ENCODE measurements at places on chromosomes 1 and 21.

DNA sequence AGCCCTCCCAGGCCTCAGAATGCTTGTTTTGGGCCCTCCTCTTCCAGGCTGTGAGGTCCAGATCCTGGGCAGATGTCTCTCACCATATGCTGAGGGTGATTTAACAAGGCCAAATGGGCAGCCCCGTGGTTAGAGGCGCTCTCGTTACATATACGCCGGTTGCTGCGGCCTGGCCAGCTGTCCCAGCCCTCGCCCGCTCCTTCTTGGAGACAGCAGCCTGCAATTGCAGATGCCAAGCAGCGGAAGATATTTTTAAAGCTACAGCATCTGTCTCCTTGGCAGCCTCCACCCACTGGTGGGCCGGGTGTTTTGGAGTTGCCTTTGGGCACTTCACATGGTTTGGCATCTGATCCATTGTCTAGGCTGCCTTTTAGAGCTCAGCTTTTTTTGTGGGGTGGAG lies 178.8 kb upstream of the NFIA start:
- no peak for DNase-seq

DNA sequence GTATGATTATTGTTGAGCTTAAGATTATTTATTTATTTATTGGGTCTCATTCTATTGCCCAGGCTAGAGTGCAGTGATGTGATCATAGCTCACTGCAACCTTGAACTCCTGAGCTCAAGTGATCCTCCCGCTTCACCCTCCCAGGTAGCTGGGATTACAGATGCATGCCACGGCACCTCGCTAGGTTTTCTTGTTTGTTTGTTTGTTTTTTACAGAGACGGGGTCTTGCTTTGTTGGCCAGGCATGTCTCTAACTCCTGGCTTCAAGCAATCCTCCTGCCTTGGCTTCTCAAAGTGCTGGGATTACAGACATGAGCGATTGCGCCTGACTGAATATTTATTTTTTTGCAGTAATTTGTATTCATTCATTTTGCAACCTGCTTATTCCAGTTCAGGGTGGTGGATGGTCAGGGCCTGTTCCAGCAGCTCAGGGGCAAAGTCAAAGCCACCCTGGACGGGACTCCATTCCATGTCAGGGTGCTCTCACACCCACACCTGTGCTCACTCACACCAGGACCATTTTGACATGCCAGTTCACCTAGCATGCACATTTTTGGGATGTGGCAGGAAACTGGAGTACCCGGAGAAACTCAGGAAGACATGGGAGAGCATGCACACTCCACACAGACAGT lies 29.6 kb upstream of the RASAL2 start:
- DNase-seq: no peak

DNA sequence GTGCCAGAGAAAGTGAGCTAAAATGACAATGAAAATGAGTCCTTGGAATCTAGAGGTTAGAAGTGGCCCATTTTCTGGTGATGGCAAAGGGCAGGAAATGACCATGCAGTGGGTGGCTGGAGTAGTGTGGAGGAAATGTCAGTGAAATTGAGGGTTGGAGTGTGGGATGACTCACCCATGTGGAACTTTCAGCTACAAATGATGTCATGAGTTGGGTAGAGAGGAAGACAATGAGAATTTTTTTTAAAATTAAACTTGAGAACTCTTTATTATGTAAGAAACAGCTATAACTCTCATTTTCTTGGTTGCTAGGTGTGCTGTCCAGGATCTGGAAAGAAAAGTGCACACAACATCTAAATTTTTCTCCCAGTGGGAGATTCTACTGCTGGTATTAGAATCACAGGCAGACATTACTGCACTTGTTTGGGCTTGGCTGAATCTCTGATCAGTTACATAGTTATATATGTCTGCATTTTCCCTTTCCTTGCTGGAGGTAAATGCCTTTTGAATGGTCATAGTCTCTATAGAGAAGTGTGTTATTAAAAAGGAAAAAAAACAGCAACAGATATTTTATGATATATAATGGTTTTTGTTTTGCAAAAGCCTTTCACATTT lies 56.8 kb upstream of the GNG12 start:
- DNase-seq: no peak

DNA sequence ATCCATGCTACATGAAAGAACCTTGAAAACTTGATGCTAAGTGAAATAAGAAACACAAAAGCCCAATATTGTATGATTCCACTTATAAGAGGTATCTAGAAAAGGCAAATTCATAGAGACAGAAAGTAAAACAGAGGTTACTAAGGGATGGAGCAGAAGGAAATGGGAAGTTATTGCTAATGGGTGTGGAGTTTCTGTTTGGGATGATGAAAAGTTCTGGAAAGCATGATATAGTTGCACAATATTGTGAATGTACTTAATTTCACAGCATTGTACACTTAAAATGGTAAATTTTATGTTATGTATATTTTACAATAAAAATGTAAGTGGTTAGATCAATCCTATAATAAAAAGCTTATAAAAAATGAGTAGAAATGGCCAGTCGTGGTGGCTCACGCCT lies 1.6 kb upstream of the NECAP2 start:
- no peak for DNase-seq

DNA sequence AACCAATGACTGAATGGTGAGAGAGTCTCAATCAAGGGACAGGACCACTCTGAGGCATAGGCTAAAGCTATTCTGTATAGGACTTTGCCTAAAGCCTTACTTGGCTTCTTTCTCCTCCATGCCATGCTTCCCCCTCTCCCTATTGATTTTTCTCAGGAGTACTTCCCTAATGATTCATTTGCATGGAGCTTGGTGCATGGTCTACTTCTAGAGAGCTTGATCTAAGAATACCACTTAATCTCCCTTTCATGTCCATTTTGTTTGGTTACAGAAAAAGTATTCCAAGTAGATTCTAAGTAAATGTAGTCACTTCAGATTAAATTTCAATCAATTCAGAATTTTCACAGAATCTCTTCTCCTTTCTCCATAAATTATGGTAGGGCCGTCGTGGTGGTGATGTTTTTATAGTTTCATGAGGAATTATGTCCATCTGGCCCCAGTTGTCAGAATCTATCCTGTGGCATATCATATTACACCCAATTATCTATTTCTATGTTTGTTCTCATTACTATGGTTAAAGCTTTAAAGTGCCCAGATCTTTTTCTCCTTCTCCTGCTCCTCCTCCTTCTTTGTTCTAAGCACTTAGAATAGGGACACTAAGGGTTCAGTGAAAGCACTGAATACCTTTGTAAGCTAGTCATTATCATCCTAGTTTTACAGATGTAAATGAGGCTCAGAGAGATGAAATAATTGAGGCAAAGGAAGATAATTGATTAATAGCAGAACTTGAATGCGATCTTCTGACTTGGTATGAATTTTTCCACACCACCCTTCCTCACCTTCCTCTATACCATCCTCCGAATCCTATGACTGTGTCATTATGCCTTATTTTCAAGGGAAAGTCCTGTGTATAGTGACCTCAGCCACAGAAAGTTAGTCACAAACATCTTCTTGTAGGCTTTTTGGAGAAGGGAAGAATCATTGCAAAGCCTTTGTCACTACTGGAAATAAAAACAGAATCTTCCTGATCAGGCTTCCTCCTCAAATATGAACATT lies 85.6 kb upstream of the ZRANB2 start:
- DNase-seq: no peak

- DNase-seq: no peak
These were observed 278.4 kb upstream of the SNX7 start for GRCh38 chr1:98382986-98383740.

- no peak for DNase-seq
These were observed 53.4 kb upstream of the ACTRT2 start for GRCh38 chr1:2967881-2968280.

DNA sequence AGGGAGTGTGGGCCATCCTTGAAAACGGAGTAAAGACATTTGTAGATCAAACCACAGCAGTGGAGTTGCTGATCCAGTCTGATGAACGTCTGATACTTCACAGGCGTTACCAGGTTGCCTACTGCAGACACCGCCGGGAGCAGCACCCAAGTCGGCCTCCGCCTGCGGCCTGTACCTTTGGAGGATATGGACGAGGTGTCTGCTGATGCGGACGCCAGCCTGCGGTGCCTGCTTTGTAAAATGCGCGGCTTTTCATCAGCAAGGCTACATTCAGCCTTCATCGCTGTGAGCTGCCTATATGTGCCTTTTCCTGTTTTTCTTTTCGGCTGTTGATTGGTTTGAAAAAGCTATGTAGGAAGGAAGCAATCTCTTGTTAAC lies 16.0 kb downstream of the SLX9 start:
- DNase-seq: no peak

GRCh38 chr1:46303872-46304326 lies 401 bp downstream of the UQCRH start:
- DNase-seq: no peak

DNA sequence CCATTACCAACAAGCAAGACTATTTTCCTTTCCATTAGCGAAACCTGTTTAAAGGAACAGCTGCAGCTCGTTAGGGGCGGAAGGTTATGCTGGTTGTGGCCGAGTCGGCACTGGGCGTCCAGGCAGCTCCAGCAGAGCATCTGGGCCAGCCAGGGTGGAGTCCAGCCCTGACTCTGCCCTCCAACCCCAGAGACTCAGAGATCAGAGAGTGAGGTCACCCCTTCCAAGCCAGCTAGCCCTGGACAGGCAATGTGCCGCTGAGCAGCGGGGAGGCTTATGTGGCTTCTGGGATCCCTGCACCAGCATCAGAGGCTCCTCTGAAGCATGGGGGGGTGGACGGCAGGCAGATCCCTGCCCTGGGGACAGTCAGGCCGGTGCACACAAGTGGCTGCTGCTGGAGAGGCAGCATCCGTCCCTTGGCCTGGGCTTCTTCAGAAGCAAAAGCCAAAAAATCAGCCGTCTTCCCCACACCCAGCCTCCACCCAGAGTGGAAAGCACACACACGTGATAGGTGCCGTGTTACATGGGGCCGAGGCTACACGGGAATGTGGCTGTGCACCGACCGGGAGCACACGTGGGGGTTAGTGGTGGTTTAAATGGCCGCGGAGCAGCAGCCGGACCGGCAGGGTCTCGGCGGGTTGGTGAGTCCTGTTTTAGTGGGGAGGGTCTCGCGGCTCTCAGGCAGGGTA lies 30.1 kb downstream of the SLC66A1 start:
- no peak for DNase-seq

DNA sequence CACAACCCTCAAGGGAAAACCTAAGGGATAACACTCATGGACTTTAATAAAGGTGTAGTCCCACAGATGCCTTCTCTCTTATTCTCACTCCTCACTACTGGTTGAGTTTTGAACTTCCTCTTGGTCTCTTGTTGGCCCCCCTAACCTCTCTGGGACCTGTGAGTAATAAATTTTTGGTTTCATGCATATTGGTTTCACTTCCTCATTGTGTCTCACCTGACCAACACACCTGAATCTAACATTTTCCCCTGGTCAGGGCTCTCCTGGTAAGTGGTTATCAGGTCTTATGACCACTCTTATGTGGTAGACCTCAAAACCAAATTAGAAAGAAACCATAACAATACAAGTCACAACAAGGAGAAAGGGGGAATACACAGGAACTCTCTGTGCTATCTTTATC lies 60.5 kb upstream of the PRMT6 start:
- DNase-seq: no peak

- DNase-seq: no peak
These were observed 497 bp upstream of the IFNAR2 start for GRCh38 chr21:33229099-33229783.

DNA sequence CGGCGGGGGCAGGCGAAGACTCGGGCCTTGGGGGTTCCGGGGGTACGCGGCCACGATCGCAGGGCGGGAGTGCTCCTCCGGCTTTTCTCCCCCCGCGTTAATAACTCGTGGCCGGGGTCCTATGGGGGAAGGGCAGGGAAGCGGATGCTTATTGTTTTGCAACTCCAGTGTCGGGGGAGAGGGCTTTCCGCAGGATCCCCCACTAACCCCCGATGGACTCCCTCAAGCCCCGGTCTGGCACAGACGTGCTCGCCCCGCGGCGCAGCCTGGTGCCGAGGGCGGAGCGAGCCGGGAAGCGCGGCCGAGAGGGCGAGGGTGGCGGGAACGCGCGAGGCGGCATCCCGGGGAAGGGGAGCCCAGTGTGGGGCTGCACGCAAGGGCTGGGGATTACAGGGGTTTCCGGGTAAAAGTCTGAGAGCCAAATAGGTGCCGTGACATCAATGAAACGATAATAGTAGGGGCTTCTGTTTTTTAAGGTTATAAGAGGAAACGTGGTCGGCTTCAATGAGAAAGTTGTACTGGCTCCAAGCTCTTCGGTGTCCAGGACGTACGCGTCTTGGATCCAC lies 772 bp downstream of the UCK2 start:
- no peak for DNase-seq

- DNase-seq: no peak
These were observed 38.1 kb downstream of the HSD3B2 start for GRCh38 chr1:119453021-119453420.

DNA sequence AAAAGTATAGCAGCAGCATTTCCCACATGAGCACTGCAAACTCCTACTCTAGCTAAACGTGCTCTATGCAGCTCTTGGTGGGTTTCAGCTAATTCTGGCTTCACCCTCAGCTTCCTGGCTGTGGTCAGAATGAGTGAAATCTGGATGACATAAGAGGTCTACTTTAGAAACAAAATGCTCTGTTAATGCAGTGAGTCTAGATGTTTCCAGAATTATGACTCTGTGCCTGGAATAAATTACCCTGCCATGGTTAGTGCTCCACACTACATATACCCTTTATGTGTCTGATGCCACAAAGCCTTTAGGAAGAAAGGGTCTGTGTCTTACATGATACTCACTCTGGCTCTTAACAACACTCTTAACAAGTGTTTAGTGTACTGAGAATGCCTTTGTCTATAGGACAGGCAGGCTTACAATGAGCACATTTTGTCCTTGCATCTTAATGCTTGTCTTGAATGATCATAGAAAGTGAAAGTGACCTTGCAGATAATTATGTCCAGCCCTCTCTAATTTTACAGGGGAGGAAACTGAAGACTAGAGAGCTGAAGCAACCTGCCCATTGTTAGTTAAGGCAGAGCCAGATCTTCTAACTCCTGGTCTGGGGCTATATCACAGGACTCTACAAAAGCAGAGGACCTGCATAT lies 9.2 kb downstream of the S100A10 start:
- DNase-seq: no peak

DNA sequence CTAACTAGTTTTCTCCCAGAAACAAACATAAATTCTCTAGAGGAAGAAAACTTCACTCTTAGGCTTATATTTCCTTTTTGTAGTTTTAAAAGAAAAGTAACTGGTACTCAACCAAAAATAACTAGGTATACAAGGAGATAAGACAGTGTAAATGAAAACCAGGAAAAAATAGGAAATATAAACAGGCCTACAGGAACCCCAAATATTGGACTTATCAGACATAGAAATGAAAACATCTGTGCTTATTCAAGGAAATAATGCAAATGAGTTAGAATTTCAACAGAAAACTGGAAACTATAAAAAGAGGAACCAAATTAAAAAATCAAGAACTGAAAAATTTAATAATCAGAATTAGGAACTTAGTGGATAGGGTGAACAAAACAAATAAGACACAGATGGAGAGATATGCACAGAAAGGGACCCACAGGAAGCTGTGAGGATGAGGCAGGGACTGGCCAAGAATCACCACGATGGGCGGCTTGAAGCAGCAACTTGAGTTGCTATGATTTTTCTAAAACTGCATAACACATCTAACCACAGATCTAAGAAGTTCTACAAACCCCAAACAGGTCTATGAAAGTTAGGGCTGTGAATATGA lies 67.5 kb upstream of the ACTRT2 start:
- DNase-seq: no peak

GRCh38 chr1:15938628-15939161 lies 37.2 kb downstream of the ZBTB17 start:
- DNase-seq: no peak
